ENCODE measurements at places on chromosomes 1 and 21.
A peak's percentile ranks its signal among the peaks of the same experiment; 100 is the strongest.

DNA sequence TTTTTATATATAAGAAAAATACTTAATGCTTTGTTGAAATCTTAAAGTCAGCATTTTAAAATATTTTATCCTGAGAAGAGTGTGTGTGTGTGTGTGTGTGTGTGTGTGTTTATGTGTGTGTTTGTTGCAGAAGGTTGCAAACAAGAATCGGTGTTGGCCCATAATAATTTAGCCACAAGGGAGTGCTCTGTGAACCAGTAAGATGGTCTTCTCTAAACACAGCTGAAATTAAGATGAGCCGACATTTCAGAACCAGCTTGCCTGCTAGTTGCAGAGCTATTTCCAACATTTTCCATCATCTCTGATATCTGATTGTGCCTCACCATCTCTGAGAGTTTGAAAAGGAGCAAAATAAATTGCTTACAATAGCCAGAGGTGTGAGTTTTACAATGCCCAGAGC, 158.8 kb upstream of the SGIP1 start:
- DNase-seq, result no peak

- DNase-seq, result no peak
These were observed 945 bp downstream of the CHAF1B start for GRCh38 chr21:36386031-36386642.

DNA sequence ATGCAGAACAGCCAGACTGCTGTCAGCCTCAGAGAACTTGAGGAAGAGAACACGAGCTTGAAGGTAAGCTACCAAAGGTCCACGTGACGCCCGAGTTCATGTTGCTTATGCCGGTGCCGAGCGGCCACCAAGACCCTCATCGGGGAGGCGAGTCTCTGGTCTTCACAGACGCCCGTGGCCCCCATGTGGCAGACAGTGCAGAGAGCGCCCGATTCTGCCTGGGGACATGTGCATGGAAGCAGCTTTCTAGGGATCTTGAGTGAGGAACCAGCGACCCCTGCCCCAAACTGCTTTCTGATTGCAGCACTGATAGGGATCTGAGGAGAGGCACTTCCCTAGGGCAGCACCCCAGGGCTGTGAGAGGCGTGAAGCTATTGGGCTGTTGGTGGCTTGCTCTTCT, 56.3 kb upstream of the DIP2A start:
- no peak for DNase-seq

GRCh38 chr1:220389634-220390033, 117.4 kb upstream of the RAB3GAP2 start:
- no peak for DNase-seq

DNA sequence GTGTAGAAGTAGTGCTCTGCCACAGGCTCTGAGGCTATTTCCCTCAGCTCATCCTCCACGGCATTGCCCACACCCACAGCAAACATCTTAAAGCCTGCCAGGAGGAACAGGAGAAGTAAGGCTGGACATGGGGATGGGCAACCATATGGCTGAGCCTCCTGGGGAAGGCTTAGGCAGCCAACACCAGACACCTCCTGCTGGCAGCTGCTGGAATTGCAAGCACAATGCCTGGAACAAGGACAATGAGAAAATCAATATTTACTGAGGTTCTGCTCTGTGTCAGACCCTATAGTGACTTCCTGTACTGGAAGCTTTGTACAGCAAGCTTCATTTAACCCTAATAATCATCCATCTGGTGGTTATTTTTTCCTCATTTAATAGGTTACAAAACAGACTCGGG, 8.2 kb downstream of the MATN1 start:
- DNase-seq, result no peak

- no peak for DNase-seq
These were observed 65.4 kb downstream of the TAS1R2 start for GRCh38 chr1:18794051-18794450.

DNA sequence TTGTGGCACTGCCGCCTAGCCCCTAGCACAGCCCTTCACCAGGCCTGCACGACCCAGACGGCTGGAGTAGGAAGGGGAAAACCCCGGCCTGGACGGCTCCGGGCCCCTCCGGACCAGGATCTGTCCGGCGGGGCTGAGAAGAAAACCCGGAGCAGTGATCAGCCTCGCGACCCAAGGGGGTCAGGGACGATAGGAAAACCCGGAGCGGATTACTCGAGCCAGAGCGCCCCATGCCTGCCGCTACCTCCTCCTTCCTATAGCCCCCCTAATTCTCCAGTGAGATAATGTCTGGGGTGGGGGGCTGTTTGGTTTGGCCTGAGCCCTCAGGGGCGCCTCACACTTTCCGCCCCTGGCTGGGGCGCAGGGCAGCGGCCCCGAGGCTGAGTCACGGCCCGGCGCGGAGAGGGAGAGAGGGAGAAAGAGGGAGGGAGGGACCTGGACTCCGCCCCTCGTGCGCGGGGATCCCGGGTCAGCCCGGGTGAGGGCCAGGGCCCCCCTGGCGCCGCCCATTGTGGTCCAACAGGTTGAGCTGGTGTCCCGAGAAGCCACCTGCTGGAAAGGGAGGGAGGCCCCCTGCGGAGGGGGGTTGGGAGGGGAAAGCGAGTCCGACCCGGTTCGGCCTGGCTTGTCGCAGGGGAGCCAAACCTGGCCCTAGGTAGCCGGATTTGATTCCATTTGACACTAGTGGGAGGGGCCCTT, 1.7 kb upstream of the ZBTB7B start:
- DNase-seq, result peak; percentile 57

DNA sequence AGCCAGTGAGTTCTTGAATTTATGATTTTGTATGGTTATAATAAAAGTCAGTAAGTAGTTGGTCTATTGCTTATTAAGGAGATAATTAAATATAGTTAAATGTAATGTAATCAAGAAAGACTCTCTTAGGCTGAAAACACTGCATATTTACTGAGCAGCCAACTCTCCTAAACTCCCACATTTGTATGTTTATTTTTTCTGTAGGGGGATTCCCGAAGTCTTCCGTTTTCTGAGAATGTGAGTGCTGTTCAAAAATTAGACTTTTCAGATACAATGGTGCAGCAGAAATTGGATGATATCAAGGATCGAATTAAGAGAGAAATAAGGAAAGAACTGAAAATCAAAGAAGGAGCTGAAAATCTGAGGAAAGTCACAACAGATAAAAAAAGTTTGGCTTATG, 56.7 kb downstream of the PKN2 start:
- DNase-seq, result no peak

DNA sequence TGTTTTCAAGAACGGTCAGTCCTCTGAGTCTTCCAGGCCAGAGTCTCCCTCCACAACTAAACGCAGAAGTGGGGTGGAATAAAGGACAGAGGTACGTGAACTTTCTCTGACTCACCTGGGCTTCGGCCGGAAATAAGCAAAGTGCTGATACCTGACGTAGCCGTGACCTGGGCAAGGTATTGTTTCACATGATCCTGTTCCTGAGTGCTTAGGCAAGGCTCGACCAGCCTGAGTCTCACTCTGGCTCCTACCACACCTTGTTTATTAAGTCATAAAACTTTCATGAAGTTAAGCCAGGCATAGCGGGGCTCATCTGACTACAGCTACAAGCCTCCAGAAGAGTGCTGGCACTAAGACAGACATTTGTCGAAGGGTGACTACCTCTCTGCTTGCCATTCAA, 327.5 kb downstream of the SETD4 start:
- no peak for DNase-seq

GRCh38 chr21:35039595-35040289, 9.4 kb downstream of the RUNX1 start:
- no peak for DNase-seq

GRCh38 chr1:185984113-185984836, 250.1 kb downstream of the HMCN1 start:
- no peak for DNase-seq

DNA sequence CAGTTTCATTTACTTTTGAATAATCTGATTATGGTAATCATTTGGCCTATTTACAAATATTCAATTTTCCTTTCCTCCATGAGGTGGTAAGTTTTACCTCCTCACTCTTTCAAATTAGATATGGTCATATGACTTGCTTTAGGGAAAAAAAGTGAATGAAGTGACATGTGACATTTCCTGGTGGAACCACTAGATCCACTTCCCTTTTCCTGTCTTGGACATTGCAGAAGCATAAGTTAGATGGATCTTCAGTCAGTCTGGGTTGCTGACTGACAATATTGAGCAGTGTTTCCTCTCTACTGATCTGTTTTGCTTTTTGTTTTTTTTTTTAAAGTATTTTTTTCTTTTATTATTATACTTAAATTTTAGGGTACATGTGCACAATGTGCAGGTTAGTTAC, 481.1 kb upstream of the PTBP2 start:
- no peak for DNase-seq

GRCh38 chr1:235160383-235160956, 580 bp downstream of the RBM34 start:
- no peak for DNase-seq

DNA sequence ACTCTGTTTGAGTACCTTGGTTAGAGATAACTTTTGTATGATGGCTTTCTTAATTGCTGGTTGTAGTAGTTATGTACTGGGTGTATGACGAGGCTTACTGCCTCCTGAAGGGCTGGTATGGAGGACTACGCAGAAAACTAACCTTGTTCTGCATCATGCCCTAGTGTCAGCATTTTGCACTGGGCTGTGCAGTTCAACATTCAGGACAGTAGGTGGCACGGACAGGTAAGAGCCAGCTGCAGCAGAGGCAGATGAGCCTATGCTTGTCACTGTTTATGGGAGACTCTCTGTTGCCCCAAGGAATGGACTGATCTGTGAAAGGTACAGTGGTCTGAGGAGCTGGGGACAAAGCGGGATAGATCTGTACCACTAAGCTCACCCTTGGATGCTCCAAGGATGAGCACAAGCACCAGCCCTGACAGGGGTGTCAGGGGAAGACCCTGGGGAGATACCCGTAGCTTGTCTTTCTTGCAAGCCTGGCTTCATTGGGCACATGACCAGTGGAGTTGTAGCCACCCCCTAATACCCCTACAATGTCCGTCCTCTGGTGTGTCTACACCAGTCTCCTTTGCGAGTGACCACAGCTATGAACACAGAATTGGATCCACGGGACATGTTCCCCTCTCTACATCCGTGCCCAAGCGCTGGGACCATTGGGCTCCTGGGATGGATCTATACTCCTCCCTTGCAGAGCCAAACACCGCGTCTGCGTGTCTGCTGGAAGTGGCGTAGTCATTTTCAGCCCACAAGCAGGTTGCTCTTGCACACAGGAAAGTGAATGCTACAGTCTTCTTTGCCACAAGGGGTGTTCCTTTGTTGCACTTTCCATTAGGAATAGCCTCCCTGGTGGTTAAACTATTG, 51.1 kb upstream of the CFHR3 start:
- no peak for DNase-seq

GRCh38 chr1:116826818-116827606, 72.8 kb downstream of the CD2 start:
- peak; percentile 57 for DNase-seq

GRCh38 chr1:211099393-211099792, 34.6 kb downstream of the KCNH1 start:
- DNase-seq, result no peak

GRCh38 chr1:60769082-60769481, 313.3 kb upstream of the NFIA start:
- DNase-seq, result no peak

DNA sequence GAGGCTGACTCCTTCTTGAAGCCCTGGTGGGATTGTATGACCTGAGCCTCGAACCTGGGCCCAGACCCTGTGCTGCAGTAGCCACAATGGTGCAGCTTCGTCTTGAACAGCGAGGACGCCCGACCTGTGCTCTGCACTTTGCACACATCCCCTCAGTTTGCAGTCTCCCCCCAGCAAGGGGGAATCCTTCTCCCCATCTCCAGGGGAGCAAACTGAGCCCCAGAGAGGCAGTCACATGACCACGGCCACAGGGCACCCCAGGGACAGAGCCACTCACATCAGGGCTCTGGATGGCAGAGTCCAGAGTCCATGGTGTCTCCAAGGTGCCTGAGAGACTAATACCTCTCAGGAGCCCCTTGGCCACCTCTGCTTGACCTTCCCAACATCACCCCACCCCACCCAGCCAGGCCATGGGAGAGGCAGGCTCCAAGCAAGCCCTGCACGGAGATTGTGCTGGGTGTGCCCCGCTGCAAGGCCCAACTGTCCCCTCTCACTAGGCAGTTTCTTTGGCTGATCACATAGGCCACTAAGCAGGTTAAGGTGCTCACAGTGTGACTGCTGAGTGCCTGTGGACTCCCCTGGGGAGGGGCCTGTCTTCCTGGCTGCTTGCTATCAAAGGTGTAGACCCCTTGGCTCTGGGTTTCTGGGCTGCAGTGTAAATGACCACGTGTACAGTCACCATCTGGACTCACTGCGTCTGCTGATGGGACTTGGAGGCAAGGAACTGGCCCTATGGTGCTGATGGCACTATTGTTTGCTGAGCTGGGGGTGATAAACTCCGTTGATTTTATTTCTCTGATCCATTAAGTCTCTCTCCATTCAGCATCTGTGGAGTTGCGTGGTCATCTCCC, 398.1 kb downstream of the MATN1 start:
- no peak for DNase-seq

- DNase-seq, result no peak
These were observed 46.5 kb downstream of the PSMG1 start for GRCh38 chr21:39136711-39137110.

- no peak for DNase-seq
These were observed 2.4 kb downstream of the FCN3 start for GRCh38 chr1:27372022-27372807.

GRCh38 chr1:247350587-247350986, 18.9 kb upstream of the ZNF496 start:
- DNase-seq, result no peak

DNA sequence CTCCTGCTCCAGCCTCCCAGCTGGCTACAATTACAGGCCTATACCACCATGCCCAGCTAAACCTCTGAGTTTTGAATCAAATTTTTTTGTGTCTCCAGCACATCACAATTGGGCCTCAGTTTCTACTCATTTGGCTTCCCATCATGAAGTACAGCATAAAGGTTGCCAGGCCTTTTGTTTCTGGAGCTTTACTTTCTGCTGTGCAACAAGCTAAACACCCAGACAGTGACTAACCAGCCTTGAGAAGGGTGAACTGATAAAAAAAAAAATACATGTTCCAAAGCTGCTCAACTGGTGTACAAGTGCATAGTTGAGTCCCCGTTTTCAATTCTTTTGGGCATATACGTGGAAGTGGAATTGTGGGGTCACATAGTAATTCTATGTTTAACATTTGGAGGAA, 25.1 kb downstream of the TIAM1 start:
- DNase-seq, result no peak

DNA sequence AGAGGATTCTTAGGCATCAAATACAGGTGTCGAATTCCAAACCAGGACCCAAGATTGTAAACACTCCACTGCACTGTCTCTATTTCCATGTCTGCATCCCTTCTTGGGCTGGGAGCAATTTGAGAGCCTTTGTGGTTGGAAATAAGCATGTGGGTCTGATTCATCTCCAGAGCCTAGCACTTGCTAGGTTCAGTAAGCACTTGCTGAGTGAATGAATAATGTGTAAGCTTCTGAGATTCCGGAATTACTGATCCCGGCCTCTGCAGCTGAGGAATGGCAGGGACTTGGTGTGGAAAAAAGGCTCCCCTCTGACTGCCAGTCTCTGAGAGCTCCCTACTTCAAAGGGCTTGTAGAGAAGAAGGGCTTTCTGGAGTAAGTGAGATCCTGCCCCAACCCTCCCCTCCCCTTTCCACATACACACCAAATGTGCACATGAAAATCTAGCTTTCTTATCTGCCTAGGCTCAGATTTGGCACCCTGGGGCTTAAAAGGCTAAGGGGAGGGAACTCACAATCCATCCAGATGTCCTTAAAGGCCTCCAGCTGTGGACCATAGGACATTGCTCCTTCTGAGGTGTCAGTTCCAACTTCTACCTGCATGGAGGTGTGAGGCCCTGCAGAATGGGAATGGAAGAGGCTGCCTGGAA, 39.6 kb upstream of the TRABD2B start:
- DNase-seq, result no peak

Measured in stimulated activated CD4-positive, alpha-beta T cell treated with anti-CD3 and anti-CD28 coated beads, TNF-alpha, amount 100 ng/mL, for 24 hours (primary cell).